ENCODE measurements at places on chromosomes 2 and 18.

DNA sequence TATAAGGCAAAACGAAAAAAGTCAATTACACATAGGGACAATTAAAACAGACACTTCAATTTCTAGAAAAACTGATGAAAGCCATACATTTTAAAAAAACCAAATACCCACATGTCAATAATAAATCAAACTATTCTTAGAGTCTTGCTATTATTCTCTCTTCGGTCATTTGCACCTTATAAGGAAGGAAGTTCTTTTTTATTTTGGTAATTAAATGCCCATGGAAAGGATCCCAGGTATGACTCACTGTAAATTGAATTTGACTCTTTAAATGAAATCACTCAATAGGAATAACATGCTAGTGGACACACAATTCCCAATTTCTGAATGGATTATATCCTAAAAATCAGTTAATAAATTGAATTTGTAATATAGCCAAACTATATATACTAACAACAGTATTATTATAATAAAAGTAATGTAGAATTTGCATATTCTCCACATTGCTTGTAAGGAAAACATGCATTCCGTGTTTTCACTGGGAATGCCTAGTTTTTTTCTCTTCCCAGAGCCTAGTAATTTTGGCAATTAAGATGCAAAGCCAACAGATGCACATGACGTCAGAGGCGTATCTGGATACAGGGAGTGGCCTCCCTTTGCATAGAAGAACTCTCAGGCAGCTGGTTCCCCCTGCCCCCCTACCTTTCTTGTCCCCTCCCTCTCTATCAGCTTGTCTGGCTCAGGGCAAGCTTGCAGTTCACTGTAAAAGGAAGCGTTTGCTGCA lies 153.5 kb upstream of the PGAP1 start:
- DNase-seq: no peak

DNA sequence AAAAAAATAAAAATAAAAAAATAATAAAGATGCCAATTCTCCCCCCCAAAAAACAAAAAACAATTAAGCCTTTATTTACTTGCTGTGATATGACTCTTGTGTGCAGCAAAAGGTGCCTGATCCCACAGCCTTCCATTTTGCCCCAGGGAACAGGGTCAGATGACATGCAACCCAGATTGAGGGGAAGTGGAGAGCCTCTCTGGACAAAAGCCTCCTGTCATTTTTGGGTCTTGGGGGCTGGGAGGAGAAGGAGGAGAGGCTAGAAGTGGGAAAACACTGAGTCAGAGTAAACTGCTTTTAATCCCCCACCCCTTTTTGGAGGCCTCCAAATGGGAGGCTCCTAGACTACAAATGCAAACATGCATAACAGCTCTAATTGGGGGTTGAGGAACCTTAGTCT lies 46.6 kb upstream of the SCG2 start:
- no peak for DNase-seq

DNA sequence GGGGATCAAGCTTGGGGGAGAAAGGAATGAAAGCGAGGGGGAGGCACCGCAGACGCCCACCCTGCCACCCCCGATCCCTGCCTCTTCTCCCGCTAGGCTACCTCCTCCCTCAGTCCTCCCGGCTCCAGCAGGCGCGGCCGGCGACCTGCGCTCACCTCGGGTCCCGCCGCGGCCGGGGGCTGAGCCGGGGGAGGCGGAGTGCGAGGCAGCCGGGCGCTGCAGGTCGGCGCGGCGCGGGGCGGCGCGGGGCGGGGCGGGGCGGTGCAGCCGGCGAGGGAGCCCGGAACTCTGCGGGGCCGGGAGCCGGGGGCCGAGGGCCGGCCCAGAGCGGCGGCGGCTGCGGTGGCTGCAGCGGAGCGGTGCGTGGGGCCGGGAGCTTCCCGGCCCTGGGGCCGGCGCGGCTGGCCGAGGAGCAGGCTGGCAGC lies 477 bp downstream of the ACVR1 start:
- no peak for DNase-seq

- peak; percentile 58 for DNase-seq
Observed at GRCh38 chr2:152421521-152422370, 86.8 kb downstream of the FMNL2 start.

DNA sequence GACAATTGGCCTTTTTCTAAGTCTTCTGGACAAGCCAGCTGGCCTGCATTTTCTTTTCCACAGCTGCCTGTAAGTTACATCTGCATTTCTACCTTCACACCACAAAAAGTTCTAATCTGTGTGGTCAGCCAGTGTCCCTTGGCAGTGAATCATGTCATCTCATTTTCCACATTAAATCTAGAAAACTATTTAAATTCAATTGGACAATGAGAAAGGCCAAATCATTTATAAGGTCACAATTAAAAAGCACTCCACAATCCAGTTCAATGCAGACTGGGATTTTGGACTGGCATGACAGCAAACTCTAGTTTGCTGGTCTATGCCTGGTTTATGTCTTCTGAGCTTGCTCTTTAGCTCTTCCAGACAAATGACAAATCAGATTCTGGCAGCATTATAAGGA lies 494.2 kb upstream of the SPHKAP start:
- DNase-seq: no peak

DNA sequence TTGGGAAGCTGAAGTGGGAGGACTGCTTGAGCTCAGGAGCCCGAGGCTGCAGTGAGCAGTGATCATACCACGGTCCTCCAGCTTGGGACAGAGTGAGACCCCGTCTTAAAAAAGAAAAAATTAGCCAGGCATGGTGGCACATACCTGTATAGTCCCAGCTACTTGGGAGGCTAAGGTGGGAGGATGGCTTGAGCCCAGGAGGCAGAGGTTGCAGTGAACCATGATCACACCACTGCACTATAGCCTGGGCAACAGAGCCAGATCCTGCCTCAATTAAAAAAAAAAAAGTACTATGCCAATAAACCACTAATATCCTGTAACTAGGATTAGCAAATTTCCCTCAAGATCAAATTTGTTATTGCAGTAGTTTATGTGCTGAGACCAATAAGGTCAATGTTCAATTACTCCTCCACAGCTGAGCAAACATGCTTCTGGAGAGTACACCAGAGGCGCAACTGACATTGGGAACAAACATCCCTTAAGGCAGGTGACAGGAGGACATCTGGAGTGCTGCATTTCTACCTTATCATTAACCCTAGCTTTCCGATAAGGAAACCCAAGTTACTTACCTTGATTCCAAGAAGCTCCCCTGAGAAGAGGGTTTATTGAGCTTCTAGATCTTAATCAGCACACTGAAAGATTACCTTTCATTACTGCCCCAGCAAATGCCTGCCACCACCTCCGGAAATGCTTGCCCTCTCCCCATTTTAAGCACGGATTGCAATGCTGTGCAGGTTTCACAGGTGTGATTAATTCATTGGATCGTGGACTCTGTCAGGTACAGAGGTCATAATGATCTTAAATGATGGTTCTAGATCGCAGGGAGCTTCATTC lies 26.2 kb downstream of the MGAT4A start:
- DNase-seq: no peak

- no peak for DNase-seq
Observed at GRCh38 chr2:121359716-121360565, 74.9 kb upstream of the TFCP2L1 start.

DNA sequence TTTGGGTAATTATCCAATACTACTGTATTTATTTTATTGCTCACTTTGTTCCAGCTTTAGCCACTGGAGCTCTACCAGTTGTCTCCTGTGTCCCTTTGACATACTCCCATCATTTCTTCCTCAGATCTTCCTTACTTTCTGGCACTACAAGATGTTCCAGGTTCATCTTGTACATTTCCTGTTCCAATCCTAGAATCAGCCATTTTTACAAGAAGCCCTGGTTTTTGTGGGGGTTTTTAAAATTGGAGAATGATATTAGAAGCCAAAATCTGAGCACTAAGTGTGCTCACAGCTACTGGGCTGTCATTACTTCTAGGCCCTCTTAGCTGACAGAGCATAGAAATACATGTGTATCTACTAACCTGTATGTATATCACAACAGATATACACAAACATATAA lies 164.3 kb downstream of the ZFP36L2 start:
- no peak for DNase-seq

- no peak for DNase-seq
Observed at GRCh38 chr2:33511141-33511540, 34.7 kb downstream of the RASGRP3 start.

DNA sequence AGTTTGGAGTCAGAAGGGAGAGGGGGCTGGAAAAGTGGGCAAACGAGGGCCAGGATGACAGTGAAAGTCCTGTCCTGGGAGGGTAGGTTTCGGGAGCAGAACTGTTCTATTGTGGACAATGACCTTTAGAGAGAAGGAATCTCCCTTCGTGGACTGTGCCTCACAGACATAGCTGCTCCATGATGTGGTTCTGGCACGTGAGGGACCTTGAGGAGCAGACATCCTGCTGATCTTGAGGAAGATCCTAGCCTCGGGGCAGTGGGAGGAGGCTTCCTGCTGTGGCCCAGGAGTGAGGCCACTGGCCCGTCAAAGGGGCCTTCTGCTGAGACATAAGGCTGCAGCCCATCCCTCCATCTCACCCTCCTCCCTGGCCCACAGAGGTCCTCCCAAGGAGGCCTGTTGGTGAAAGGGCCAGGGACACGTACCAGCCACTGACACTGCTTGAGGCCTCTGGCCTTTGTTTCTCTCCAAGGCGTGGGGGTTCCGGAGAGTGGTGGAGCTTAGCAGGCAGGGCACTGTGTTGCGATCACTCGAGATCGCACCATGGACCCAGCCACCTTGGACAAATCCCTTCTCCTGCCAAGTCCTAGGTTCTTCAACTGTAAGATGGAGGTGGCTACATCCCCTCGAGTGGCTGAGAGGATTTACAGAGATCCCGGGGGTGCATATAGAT lies 167.2 kb downstream of the CELF4 start:
- no peak for DNase-seq

- no peak for DNase-seq
Observed at GRCh38 chr2:44131177-44131576, 37.5 kb upstream of the PPM1B start.

GRCh38 chr2:231037731-231038482 lies 584 bp downstream of the C2orf72 start:
- DNase-seq: no peak

DNA sequence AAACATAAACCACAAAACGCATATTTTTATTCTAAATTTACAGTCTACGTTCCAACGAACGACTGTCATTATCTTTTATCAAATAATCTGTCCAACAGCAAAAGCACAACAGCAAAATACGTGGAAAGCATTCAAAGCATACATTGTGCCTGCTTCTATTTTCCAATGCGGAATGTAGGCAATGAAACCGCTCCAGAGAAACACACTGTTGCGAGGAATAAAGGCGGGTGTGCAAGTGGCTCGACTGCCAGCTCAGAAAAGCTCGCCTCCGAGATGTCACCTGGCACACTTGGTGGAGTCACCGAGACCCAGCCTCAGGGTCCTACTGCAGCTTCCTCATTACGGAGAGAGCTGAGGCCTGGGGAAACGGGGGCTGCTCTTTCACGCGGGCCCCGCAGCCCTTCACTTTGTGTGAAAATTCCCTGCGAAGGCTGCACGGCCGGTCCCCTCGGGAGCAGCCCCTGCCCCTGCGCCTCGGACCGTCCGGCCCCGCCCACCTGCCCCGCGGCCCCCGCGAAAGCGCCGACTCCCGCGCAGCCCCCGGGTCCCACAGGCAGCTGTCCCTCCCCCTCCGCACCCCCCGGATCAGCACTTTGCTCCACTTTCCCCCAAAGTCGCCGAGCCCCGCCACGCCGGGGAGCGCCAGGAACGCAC lies 752 bp downstream of the MGAT4A start:
- peak; percentile 34 for DNase-seq

DNA sequence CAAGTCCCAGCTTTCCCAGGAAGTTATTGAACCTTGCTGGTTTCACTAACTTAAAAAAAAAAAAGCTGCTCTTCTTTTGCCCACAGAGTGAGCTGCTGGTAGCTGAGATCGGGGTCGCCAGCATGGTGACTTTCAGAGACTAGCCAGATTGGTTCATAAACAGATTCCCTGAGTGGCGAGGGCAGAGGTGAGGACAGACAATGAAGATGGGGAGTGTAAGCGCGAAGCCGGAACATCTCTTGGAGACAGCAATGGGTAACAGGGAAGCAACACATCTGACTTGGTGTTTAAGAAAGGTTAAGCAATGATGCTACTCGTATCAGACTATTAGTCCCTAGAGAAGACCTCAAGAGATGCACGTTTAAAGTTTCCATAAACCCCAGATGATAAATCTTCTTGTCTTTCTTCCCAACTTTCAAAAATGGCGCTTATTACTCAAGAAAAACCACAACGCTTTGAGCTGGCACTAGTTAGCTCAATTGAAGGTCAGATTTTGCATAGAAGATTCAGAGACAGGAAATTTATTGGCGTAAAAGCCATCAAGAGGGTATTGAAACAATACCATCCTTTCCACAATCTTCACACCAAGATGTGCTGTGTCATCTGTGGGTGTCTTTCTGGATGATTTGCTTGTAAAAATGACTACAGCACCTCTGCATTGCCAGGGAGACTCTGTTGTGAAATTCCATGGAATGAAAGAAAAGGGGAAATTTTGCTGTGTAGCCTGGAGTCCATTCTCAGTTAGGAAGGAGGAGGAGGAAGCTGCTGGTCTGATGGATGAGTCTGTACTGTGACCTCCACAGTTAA lies 193.1 kb upstream of the CXCR4 start:
- no peak for DNase-seq

DNA sequence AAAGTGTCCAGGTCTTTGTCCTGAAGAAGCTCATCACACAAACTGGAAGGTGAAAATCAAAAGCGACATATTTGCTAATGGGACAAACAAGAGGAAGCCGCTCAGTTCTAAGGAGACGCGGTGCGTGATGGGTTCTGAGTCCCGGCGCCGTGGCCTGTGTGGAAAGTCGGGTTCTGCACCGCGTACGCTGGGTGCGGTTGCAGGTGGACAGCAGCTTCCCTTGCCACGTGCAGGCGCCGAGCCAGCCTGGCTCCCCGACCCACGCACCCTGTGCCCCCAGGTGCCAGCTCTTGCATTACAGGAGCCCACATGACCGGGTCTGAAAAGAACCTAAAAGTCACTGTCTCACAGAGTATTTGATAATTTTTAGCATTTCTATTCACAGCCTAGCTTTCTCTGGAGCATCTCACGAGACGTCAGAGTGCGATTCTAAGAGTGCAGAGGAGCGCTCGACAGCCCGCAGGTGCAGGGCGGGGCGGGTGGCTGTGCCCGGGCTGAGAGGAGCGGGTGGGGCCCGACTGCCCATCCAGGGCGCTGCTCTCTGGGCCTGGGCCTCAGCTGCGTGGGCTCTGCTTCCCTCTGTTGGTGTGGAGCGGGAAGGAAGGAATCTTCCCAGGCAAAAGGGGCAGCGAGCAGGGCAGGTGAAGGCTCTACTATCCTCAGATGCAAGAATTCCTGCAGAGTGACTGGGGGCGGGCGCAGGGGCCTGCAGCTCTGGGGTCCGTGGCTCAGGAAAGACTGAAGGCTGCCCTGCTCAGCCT lies 39.4 kb downstream of the MYT1L start:
- DNase-seq: no peak

DNA sequence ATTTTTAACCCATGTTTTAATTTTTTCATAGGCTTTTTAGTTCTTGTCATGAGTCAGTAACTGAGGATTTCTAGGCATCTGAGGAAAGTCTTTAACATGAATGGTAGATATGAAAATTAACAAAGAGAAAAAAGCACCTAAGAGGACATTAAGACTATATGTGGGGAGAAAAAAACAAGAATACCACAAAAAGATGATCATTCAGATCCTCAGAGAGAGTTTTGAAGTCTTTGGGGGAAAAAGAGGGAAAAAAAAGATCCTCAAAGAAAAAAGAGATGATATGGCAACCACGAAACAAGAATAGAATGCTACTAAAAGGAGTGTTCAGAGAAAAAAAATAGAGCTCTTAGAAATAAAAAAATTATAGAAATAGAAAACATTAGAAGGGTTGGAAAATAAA lies 8.1 kb downstream of the DRC1 start:
- no peak for DNase-seq

- no peak for DNase-seq
Observed at GRCh38 chr2:20913491-20913890, 90.6 kb upstream of the LDAH start.

GRCh38 chr2:212173756-212174510 lies 364.7 kb downstream of the ERBB4 start:
- no peak for DNase-seq
